Stimulated activated CD8-positive, alpha-beta memory T cell treated with anti-CD3 and anti-CD28 coated beads, Interleukin-15, amount 100 ng/mL, for 1 hour (primary cell): ENCODE measurements at places on chromosomes 5 and 9.

DNA sequence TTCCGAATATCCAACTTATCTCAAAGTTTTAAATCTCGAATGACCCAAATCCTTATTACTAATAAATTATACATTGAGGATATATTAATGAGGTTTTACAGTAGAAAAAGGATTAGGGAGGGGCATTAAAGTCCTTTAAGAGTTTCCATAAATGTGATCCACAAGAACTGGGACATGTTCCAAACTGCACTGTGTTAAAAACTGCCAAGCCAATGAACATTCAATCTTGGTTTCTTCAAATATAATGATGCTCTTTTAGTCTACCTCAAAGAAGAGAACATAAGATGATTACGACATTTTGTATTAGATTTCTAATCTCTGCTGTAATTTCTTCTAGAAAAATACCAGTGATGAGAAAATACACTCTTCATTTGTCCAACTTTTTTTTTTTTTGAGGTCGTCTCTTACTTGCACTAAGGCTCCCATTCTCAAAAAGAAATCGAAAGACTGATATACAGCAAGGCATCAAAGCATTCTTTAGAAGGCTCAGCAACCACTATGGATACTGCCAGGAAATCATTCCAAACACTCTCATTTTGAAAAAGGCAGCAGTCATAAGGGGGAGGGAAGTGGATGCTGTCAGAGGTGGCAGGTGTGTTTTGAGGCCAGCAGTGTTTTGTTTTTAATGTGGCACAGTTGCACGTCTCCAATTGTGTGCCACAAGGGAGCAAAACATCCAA is 1.7 kb downstream of the PTAR1 start:
- no peak for DNase-seq

GRCh38 chr5:21810737-21811316 is 1042.3 kb downstream of the CDH12 start:
- no peak for DNase-seq

DNA sequence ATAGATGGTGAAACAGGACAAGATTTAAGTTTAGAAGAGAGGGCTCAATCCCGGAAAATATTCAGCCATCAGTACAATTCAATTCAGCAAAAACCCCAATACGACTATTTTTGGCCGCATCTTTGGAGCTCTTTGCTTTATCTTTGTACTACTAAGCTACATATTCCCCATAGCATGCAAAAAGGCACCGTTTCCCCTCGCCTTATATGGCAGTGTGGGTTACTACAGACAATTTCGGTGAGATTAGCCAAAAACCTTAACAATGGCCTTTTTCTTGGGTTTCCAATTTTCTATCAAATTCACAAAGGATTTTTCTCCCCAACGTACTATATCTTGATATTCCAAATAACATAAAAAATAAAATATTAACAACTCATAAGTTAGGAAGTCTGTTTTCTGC is 382.6 kb downstream of the BNC2 start:
- no peak for DNase-seq

DNA sequence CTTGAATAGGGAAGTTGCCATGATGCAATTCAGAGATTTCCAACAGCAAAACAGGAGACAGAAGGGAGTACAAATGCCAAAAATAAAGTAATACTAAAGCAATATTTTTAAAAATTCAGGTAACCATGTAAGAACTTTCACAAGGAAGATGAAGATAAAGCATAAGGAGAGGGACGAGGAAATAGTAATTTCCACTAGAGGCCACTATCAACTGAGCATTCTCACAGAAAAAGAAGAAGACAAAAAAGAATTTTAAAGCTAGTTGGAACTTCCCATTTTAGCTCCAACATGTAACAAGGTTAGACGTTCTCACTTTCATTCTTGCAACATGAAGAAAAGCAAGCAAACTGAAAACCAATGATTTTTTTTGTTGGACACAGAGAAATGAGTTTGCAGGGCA is 779.9 kb upstream of the CDH6 start:
- DNase-seq, result no peak

- no peak for DNase-seq
Observed at GRCh38 chr5:90939211-90939610, 380.6 kb downstream of the ADGRV1 start.

GRCh38 chr5:36111238-36111637 is 40.4 kb downstream of the LMBRD2 start:
- DNase-seq, result no peak

- no peak for DNase-seq
Observed at GRCh38 chr5:126125407-126125806, 297.8 kb upstream of the GRAMD2B start.

- DNase-seq, result no peak
Observed at GRCh38 chr5:168357876-168358275, 66.4 kb downstream of the WWC1 start.

GRCh38 chr5:153445875-153446579 is 44.4 kb upstream of the GRIA1 start:
- DNase-seq, result no peak
